CD4-positive, alpha-beta T cell treated with Interleukin-2 at 100 ng/mL for 4 hours (primary cell): ENCODE measurements at places on chromosomes 7 and 10.

DNA sequence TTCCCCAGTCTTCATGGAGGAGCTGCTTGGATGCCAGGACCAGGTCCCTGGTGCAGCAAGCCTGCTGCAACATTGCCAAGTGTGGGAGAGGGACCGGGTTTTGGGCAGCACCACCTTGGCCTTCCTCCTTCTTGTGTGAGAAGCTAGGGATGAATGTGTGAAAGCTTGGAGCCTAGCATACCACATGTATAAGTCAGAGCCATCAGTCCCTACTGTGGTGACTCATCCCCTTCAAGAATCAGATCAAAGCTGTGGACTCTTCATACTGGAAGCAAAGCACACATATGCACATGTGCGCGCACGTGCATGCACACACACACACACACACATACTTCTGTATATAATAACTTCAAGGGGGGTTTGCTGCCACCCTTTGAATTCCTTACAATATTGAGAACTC is 527.8 kb downstream of the LRMDA start:
- no peak for DNase-seq

DNA sequence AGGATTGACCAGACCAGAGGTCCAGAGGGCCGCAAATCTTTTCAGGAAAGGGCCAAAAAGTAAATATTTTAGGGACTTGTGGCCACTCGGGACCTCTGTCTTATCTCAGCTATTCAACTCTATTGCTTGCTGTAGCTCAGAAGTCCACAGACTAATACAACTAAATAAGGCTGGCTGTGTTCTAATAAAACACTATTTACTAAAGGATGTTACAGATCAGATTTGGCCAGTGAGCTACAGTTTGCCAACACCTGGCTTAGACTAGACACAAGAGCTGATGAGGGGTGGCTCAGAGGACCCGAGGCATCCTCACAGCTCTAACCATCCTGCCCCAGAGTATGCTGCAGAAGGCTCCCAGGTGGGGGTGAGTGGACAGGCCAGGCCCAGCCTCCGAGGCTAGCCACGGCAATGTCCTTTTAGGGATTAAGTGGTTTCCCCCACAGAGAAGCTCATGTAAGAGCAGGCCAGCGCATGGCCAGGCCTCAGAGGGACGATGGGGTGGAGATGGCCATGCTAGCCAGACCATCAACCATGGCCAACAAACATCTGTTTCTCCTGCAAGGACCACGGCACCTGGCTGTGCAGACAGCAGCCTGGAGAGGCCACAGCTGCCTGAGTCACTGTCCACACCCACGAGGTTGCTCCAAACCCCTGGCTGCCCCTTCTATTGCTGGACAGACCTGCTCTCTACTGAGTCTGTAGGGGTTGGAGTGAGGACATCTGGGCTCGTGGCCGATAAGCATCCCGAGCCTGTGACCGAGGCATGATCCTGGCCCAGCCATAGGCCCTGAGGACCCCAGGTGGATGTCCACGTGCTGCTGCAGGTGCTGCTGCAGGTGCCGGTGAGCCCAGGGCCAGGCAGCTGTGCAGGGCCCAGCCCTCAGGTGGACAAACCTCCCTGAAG is 76.5 kb downstream of the AFAP1L2 start:
- no peak for DNase-seq

DNA sequence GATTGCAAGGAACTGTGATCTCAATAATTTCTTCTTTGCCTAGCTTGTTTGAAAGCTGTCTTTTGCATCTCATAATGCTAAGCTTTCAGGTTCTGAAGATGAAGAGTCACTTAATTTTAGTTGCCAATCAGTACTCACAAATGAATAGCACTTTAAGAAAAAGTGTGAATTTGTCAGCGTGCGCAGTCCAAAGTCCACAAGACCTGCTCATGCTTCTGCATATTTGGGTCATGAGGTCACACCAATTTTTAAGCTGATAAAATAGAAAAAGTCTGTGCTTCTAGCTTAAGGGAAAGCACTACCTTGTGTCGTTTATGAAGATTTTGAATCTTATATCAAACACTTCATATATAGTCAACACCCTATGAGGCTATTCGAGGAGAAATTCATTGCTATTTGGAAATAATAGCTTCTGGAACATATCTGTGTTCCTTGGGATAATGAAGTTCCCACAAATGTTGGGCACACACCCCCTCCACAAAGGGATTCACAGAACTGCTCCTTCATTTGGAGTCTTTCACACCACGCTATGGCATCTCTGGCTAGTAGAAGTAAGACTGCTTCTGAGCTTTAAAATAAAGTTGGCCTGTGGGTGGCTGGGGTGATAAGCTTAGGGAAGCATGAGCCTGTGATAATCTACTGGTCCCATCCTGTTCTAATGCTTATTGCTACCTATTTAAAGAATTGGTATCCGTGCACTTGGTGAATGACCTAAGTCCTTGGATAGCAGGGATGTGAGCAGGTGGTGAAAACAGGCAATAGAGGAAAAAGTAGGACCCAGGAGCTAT is 33.3 kb downstream of the A1CF start:
- DNase-seq = no peak

DNA sequence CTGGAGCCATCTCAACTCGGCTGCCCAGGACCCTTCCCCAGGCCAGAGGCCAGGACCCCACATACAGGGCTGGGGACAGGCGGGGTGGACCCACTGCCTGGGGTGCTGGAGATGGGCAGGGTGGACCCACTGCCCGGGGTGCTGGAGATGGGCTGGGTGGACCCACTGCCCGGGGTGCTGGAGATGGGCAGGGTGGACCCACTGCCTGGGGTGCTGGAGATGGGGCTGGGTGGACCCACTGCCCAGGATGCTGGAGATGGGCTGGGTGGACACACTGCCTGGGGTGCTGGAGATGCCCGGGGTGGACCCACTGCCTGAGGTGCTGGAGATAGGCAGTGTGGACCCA is 32.4 kb upstream of the FOXL3 start:
- DNase-seq = no peak

DNA sequence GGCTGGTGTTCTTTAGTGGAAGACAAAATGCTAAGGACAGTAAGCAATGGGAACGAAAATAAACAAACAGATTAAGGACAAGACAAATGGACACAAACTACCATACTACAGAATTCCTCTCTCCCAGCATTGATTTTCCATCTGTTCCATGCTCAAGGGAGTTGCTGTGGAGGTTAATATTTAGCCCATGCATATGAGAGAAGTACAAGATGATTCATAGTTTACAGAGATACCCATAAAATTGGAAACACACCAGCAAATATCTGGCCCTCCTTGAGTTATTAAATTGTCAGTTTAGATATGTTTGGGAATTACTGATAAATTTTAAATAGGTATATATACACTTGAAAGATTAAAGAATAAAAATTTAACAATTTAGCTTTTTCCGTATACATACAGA is 69.8 kb downstream of the GLI3 start:
- DNase-seq = no peak

DNA sequence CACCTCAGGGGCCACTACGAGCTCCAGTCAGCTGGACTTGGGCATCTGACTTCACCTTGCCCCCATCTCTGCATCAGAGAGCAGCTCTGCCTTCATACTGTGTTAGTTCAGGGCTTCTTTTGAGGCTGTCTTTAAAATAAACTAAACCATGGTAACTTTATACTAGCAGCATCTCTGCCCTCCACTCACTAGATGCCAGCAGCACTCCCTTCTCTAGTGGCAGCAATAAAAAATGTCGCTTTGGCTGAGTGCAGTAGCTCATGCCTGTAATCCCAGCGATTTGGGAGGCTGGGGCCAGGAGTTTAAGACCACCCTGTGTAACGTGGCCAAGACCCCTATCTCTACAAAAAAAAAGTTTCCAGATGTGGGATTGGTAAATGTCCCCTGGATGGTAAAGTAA is 584.4 kb downstream of the INHBA start:
- no peak for DNase-seq

- DNase-seq = no peak
Observed at GRCh38 chr7:14717816-14718215, 184.7 kb downstream of the DGKB start.

- no peak for DNase-seq
Observed at GRCh38 chr7:48839108-48839507, 85.2 kb upstream of the CDC14C start.
